ENCODE measurements at places on chromosomes 2 and 18.
A peak's percentile ranks its signal among the peaks of the same experiment; 100 is the strongest.

DNA sequence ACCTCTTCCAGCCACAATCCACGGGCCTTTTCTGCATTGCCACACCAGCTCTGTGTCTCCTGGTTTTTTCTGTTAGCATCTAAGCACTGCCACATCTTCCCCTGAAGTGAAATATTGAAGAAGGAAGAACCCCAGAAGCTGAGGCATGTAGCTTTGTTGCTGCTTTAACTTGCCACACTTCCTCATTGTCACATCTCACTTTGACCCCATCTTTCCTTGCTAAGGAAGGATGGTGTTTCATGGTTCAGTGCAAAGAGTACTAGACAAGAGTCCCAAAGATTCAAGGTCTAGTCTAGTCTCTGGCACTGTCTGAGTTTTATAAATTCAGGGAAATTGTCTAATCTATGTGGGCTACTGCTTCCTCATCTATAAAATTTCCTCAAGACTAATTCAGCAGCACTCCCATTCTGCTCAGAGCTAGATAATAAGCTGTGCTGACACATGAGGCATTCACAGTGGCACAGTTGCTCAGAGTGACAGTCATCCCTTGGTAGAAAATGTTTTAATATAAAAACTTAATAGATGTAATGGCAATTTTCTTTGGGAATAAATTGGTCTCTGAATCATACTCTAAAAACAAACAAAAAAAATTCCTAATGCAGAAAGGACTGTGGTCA, 483.0 kb upstream of the ID2 start:
- no peak for DNase-seq

DNA sequence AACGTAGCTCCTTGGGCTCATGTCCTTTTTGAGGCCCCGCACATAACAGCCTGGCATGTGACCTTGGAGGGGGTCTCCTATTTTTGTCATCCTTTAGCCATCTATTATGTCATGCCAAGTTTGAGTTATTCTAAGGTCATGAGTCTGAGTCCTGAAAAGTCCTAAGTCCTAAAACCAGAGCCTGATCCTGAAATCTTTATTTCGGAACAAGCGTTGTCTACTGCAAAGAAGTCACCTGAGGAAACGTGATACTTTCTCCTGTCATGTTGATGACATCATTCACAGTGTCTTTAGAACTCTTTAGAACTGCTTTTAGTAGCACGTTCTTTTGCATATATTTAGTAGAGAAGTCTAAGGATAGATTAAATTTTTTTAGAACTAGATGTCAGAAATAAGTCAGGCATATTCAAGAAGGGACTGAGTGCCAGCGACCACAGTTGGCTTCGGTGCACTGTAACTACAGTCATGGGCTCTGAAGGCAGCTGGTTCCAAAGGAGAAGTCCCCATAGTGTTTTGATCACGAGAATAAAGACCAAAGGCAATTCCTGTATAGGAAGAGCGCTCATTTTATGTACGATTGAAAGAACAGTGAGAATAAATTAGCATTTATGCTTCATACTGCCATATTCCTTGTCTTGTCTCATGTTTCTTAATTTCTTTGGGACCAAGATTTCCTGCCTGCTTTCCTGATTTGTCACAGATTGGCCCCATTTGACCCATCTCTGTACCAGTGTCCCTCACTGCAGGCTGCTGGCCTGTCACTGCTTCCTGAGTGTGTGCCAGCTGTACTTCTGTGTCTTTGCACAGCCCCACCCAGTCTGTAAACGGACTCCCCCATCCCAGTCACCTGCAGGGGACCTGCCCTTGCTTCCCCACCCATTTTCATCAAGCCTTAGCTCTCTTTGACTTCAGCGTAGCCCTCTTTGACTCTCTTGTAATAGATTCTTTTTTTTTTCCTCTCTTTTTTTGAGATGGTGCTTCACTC, 75.8 kb downstream of the ASAP2 start:
- DNase-seq = no peak

DNA sequence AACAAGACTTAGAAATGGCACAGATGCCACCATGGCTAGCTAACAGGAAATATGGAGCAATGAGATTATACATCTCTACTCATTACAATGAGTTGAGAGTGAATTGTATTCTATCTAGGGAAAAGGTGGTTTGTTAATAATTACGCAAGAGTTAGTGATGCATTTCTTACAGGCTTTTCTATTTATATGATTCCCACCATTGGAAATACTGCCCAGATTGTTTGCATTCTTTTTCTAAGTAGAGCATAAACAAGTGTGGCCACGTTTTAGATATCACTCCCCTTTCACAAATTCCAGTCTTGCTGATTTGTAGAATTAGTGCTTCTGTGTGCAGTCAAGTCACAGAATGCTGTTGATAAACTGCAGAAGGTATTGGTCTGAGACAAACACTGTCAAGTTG, 56.6 kb downstream of the ZNF804A start:
- DNase-seq = no peak

GRCh38 chr2:205741256-205741978, 59.1 kb downstream of the NRP2 start:
- no peak for DNase-seq

DNA sequence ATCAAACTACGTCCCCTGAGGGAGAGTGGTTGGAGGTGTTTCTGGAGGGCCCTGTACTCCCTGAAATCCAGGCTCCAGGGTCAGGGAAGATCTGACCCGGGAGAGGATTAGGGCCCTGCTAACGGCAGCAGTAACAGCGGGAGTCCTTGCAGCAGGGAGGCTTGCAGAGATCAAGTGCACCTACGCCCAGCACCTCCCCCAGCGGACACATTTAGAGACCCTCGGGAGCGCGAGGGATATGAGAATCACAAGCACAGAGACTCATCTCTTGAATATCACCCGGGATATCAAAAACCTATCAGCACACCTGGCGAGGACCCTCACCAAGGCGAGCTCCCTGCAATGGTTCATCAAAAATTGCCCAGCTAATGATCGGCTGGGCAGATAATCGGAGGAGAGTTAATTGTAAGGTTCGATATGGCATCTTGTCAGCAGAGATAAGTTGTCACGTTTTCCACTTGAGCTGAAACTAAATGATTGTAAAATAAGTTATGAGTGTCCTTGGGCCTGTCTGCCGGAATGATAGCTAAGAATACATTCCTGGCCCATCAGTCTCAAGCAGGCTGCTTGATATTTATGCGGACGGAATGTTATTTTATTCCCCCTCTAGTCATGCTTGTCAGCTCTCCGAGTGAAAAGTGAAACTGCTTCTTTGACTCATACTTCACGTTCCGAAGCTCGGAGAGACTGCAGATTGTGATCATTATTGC, 209.8 kb downstream of the GBX2 start:
- no peak for DNase-seq

GRCh38 chr2:178767094-178768060, 39.8 kb downstream of the TTN start:
- DNase-seq = no peak

DNA sequence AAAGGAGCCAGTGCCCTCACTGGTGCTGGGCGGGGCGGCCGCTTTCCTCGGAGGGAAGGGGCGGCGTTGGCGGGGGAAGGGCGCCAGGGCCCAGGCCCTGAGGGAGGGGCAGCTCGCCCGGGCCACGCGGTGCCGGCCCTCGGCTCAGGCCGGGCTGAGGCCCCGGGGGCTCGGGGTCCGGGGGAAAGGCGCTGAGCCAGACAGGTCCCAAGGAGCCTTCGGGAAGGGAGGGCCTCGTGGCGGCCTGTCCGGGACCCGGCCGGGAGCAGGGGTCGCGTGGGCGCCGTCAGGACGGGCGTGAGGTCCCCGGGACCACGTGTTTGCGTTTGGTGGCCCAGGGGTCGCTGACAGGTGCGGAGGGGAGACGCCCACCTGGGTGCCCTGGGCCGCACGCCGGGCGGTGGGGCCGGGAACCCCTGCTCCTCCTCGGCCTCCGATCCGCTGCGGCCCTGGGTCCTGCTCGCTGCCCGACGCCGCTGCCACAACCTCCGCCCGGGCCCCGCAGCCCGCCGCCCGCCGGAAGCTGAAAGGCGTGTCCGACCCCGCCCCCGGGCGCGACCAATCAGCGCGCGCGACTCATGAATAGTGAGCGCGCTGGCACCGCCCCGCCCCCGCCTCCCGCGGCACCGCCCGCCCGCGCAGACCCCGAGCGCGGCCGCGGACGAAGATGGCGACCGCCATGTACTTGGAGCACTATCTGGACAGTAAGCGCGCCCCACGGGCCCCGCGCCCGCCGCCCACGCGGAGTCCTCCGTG, at the start of gene ING5:
ING5 (plus strand) TSS at position 641 of the 756 bp plus-strand sequence; CDS start at position 668, 27 bp downstream.
- peak; percentile 99 for DNase-seq

DNA sequence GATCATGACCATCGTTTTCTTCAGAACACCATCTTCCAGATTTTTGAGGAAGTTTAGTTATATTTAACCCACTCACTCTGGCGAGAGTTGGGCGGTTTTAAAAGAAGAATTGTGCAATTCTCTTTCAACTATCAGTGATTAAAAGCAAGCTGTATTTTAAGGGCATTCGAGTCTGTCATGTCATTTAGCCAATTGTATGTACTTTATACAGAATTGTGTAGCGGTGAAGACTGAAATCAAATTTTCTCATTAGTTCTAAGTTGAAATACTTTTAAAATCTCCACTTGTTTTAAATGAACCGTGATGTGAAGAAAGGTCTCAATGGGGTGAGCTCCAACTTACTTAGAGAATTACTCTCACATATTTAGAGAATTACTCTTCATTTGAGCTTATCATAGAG, 214.6 kb upstream of the DTNA start:
- no peak for DNase-seq

GRCh38 chr18:58195278-58195765, 151.3 kb downstream of the NEDD4L start:
- DNase-seq = peak; percentile 70

GRCh38 chr2:216181351-216181750, 72.2 kb downstream of the XRCC5 start:
- no peak for DNase-seq

DNA sequence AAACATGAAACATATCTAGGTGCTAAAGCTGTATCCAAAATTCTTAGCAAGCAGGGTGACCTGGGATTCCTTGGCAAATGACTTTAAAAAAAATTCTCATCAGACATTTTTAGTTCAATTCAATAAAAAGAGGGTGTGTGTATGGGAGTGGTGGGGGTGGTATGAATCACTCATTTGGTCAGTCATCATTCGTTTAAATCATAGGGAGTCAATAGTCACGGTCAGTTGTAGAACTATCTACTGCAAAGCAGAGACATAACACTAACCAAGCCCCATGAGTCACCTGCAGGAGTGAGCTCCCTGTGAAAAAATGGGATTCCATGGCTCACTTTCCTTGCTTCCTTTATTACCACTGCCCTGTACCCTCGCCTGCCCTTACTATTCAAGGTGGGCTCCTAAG, 380.6 kb upstream of the TCF4 start:
- no peak for DNase-seq

GRCh38 chr2:180980943-180981911, 822 bp downstream of the UBE2E3 start:
- peak; percentile 76 for DNase-seq

- DNase-seq = no peak
These were observed 124.4 kb downstream of the FBXO15 start for GRCh38 chr18:74023220-74023619.

DNA sequence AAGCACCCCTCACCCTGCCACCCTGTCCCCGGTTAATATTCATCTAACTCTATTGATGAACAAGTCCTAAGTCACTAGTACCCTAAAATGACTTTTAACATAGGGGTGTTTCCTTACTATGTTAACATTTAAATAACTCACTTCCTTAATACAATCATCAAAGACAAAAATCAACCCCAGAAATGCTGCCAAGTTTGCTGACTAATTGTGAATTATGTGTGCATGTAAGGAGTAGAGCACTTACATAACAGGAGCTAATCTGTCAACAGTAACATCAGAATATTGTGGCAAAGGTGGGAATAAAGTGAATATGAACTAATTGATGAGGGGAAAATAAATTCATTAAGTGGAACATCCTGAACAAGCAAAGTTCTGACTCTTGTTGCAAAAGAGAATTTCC, 81.4 kb upstream of the ERBB4 start:
- DNase-seq = no peak

- DNase-seq = no peak
These were observed 2.9 kb upstream of the TLX2 start for GRCh38 chr2:74511104-74511989.

- DNase-seq = no peak
These were observed 1.6 kb downstream of the TXNL4A start for GRCh38 chr18:79986726-79987125.
